ENCODE measurements at places on chromosomes 16 and 17.

DNA sequence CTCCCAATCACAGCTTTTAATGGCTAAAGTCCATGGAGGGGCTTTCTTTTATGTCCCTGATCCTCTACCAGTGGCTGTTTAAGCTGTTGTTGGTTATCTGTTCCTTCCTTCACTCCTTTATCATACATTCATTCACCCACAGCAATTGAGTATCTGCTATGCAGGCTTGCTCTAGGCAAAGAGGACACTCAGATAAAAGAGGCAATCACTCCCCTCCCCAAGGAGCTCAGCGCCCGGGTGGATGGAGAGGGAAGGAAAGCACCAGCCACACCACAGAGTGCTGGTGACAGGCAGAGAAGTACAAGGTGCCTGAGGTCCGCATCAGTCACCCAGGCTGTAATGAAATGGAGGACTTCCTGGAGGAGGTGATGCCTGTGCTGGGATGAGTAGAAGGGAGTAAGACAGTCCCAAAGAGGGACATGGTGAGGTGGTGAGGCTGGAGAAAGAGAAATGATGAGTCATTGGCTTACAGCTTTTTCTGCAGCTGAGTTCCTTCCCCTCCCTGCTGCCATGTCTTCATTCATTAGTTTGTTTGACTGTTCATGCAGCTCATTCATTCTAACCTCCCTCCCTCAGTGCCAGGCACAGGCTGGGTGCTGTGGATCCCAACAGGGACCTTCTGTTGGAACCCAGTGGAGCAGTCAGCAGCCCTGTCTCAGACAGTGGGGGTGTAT is 12.8 kb upstream of the NGFR start:
- DNase-seq = no peak

DNA sequence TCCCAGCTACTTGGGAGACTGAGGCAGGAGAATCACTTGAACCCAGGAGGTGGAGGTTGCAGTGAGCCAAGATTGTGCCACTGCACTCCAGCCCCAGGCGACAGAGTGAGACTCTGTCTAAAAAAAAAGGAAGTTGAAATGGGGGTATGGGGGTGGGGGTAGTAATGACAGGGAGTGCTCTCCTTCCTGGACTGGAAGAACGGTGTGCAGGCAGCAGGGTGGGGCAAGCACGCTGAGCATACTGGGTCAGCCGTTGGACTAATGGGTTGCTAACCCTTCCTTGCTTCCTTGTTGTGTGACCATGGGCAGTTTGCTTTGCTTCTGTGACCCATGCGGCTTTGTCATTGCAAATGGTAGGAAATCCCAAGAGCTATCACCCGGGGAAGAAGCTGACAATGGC is 16.5 kb downstream of the KATNIP start:
- DNase-seq = no peak

DNA sequence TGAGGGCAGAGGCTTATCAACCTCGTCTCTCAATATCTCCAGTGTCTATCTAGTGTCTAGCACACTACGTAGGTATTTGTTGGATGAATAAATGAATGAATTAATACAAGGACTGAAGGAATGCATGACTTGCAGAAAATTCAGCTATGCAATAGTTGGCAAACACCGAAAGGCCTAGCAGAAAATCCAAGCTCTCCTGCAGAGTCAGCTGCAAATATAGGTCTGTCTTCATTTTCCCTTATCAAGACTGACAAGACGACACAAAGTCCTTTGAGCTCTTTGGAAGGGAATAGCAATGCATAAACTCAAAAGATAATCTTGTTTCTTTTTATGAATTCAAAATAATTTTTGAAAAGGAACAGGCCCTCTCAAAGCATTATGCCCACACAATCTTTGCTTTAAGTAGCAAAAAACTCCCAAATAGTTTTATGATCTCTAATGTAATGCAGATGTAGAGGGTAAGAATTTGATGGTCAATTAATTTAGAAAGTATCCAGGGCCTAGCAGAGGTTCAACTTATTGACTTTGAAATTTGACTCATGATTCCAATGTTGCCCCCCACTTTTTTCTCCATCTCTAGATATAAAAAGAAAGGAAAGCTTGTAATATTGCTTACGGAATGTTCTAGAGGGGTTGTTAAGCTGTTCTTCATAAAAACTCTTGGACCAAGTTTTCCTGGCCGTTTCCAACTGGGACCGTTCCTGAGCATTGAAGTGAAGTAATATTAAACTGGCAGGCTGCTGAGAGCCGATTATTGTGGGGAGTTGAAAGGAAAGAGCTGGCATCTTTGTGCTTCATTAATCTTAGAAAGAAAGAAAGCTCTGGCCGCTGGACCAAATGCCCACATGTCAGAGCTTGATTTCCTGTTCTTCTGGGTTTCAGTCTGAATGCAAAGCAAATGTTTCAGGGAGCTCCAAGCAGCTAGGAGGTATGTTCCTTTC is 227.3 kb downstream of the HS3ST3A1 start:
- no peak for DNase-seq

DNA sequence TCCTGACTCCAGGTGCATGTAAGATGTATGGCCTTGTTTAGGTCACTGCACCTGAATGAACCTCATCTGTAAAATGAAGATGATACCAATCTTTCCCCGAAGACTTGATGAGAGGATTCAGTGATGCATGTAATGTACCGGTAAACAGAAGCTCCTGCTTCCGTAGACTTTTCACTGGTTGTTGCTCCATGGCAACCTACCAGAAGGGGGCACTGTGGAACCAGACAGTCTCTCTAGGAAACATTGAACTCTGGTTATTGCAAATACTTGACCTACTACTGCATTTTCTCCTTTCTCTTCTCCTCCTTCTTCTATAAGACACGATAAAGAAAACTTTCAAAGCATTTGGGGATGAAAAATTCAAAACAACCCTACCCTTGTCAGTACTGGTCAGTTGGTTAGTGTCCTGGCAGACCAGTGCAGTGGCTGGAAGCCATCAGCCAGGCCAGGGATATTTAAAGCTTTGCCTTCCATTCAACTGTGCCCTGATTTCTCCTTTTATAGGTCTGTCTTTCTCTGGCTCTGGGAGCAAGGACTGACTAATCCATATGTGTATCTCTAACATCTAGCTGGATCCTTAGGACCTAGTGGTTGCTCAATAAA is 667.4 kb upstream of the SALL1 start:
- DNase-seq = no peak

- DNase-seq = no peak
Measured at GRCh38 chr16:8949536-8950418, 13.9 kb downstream of the USP7 start.

GRCh38 chr17:41098481-41098880 is 539 bp upstream of the KRTAP4-8 start:
- DNase-seq = no peak

- no peak for DNase-seq
Measured at GRCh38 chr17:13538841-13539411, 62.8 kb downstream of the HS3ST3A1 start.

GRCh38 chr17:76554131-76554530 is 14.3 kb downstream of the PRCD start:
- DNase-seq = no peak

- DNase-seq = no peak
Measured at GRCh38 chr17:61583242-61583641, 7.8 kb downstream of the NACA2 start.

DNA sequence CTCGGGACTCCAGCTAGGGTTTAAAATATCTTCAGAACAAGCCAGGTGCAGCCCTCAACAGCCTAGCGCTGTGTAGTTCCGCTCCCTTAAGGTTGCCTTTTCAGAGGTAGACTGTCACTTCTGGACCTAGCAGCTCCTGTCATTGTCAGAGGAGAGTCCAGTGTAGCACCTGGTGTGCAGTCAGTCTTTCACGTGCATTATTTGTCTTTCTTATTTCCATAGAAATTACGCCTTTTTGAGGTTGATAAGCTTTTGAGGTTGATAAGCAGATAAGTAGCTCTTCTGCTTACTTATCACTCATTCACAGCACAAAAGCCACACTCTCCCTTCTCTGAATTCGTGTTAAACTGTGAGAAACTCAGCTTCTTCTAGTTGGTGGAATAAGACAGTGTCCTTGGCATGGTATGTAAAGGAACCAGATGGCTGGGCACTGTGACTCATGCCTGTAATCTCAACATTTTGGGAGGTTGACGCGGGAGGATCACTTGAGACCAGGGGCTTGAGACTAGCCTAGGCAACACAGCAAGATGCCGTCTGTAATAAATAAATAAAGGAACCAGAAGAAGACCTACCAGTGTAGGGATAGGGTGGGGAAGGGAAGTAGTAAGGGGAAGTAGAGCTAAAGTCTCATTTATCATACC is 10.2 kb downstream of the EEF2K start:
- DNase-seq = no peak

DNA sequence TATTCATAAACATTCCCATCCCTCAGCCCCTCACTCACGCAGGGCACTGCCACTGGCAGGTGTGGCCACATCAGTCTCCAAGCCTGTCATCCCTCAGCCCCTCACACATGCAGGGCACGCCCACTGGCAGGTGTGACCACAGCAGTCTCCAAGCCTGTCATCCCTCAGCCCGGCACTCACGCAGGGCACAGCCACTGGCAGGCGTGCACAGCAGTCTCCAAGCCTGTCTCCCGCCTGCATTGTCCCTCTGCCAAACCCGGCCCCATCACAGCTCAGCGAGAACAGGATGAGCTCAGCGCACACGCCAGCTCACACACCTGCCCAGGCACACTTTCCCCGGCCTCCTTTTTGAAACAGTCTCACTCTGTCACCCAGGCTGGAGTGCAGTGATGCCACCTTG is 11.4 kb upstream of the KREMEN2 start:
- DNase-seq = no peak

Data from cortex of kidney (tissue), 1 donor.